ENCODE measurements at places on chromosomes 11 and 22.

DNA sequence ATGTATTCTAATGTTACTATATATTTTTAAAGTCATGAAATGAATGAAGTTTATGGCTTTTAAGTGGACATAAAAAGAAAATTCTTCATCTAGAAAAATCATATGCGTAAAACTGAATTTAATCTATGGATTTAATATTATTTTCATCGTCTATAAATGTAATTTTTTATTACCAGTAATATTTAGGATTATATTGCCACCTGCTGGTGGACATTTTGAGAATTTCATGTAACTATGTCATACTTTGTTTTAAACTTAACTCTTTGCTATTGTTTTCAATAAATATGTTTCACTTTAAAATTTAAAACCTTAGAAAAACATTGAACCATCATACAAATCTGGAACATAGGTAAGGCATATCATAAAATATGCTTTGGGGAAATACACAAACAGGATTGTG, 66.5 kb upstream of the CEP126 start:
- no peak for DNase-seq

DNA sequence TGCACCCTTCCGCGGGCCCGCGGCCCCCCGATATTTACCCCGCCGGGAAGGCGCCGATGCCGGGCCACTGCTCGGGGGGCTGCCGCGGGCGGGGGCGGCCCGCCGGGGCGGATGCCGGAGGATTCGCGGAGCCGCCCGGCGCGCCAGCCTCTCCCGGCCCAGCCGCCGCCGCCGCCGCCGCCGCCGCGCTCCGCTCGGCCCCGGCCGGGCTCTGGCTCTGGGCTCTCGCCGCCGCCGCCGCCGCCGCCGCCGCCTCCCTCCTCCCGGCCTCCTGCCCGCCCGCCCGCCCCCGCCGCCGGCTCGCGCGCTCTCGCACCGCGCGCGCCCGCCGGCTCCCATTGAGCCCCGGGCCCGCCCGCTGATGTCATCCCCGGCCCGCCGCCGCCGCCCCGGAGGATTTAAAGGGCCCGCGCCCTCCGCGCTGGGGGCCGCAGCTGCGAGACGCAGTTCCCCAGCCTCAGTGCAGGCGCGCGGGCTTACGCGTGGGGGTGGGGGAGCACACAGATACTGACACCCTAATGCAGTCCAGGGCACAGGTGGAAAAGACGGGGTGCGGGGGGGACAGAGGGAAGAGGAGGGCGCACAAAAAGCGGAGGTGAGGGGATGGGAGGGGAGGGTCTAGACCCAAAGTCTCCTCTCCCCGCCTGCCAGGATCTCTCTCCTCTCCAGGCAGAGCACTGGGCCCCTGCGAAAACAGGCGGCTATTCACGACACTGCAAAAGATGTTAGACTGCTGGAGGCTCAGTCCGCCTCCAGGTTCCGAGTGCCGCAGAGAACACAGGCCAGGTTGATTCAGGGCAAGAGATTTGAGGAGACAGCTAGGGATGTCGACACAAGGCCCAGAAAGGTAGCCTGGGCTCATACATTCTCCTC, at the start of gene CSNK1E:
Gene CSNK1E (minus strand): TSS at position 312 of the 873 bp plus-strand sequence. CDS start 3,276 bp downstream, outside the sequence.
- peak; percentile 70 for DNase-seq

- no peak for DNase-seq
These were observed 50.1 kb downstream of the ACER3 start for GRCh38 chr11:76910620-76911414.

GRCh38 chr11:64803846-64804345, 882 bp upstream of the MAP4K2 start:
- peak; percentile 62 for DNase-seq

DNA sequence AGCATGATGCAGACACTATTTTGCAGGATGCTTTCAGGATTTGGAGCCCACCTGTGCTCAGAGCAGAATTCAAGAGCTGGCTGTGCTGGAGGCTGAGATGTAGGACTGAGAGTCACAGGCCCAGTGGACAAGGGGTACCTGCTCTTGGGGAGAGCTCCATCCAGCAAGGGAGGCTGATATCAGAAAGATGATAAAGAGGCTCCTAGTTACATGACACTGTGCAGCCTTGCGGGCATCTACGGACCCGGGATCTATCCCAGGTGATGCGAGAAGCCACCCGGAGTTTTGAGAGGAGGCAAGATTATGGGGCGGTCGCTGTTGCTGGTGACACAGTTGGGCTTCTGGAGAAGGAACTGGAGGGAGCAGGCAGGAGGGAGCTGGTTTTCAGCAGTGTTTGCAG, 579.0 kb downstream of the TBC1D22A start:
- DNase-seq = no peak

- no peak for DNase-seq
These were observed 7.6 kb downstream of the CLPB start for GRCh38 chr11:72426758-72427157.

DNA sequence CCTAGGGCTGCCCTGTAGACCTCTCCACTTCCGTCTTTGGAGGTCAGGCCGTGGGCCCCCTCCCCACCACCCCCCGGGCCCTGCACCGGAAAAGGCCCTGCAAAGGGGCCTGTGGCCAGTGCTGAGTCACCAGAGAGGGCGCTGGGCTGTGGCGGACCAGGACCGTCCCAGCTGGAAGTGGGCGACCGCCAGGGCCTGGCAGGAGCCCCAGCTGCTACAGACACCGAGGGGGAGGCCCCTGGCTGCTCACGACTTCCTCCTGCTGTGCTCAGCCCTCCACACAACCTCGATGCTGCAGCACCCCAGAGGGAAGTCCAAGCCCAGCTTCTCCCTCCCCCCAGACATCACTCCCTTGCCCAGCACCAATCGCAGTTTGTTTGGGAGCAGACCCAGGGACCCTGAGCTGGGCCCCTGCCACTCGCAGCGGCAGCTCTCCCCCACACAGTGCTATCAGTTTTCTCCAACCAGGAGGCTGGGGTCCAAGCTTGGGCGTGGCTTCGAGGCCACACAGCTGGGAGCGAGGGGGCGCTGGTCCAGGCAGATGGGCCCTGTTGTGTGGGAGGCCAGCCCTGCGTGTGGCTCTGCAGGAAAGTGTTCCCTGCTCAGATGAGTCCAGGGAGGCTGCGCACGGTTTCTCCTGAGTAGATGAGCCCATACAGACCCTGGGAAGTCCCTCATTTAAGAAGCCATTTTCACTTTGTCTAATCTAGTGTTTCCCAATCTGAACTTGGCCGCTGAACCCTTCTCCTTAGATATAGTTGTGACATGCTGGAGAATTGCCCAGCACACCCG, 5.6 kb upstream of the SH3BP1 start:
- no peak for DNase-seq

GRCh38 chr22:45296628-45297297, 12.0 kb downstream of the UPK3A start:
- no peak for DNase-seq

DNA sequence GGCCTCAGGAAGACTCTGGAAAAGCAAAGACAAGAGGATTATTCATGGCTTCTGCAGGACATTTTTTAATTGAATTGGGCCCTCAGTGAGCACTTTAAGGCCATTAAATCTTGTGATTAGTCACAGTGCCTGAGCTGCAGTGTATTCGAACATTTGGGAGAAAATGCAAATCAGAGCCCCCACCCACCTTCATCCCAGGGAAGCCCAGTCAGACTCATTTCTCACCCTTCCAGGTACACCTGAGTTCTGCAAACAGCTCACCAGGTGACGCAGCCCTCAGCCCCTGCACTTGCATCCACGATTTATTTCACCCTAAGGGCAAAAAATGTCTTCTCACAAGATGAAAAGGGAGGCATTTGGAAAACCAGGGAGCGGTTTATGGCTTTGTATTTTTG, 128.7 kb downstream of the MPPED1 start:
- peak; percentile 61 for DNase-seq

GRCh38 chr22:27717094-27717493, 84.5 kb downstream of the MN1 start:
- DNase-seq = no peak

DNA sequence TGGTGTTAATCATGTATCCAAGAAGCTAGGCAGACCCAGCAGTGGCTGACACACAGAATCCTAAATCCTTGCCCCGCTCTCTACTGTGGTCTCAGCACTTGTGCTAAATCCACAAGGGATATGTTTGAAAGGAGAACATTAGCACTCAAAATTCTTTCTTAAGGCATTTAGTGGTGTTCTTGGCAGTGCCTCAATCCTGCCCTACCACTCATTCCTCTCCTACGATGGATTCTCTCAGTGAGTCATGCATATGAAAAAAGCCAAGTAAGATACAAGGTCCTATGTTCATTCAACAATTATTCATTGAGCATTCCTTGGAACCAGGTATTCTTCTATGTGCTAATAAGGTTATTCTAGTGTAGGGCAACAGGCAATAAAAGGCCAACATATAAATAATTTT, 31.2 kb downstream of the RRP8 start:
- no peak for DNase-seq

DNA sequence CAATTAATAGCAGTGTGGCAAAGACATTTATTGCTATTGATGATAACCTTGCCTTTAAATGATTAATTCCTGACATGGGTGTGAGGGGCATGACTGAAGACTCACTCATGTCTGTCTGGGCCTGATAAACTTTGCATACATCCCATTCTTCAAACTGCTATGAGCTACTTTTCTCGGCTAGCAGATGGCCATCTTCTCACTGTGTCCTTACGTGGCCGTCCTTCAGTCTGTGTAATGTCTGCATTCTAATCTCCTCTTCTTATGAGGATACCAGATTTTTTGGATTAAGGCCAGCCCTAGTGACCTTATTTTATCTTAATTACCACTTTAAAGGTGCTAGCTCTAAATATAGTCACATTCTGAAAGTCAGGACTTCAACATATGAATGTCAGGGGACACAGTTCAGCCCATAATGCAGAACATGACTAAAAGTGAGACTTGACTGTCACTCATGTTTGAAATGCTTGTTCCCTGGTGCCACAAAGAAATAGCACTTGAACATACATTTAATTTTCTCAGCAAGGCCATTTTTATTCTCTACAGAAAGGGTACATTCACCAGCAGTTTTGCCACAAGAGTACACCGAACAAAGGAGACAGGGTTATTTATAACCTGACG, 32.3 kb downstream of the OR10A6 start:
- no peak for DNase-seq

GRCh38 chr11:45662665-45663485, 2.5 kb downstream of the CHST1 start:
- no peak for DNase-seq

DNA sequence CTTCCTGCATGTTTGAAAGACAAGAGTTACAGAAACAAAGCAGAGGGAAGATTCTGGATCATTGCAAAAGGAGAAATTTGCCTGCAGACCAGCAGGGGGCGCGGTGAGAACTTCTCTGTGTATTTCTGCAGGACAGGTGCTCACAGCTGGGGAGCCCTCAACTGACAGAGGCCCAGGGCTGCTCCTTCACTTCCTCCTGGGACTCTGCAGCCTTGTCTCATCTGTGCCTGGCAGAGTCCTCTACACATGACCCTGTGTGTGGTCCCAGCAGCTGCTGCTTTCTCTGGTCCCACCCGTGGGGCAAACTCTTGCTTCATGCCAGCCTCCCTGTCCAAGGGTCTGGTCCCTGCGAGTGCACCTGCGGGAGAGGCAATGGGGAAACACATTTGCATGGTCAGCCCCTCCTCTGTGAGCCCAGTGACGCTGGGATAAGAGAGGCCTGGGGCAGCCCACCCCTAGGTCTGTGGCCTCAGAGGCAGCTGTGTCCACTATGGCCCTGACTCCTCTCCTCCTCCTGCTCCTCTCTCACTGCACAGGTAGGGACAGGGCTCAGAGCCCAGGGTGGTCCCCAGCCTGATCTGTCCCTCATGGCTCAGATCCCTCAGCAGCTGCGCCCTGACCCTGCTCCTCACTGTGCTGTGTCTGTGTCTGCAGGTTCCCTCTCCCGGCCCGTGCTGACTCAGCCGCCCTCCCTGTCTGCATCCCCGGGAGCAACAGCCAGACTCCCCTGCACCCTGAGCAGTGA, 43.2 kb upstream of the VPREB1 start:
- DNase-seq = peak; percentile 43

DNA sequence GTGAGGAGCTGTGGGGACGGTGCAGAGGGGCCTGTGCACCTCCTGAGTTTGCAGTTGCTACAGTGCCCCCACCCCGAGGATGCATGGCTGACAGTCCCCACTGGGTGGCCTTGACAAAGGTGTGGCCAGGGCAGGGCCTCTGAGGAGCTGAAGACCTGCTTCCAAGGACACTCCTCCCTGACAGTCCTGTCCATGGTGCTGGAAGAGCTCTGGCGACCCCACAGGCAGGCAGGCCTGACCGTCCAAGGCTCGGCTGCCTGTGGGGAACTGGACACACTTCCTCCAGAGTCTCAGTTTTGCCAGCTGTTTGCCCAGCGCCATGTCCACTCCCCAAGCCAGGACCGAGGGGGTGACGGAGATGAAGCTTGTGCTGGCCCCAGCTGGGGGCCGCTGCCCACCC, 32.7 kb downstream of the BRSK2 start:
- no peak for DNase-seq

GRCh38 chr11:81036168-81036870, 1595.5 kb upstream of the TENM4 start:
- no peak for DNase-seq

- no peak for DNase-seq
These were observed 10.5 kb downstream of the SMTNL1 start for GRCh38 chr11:57547854-57548377.

GRCh38 chr11:76777876-76778275, 5.3 kb upstream of the TSKU start:
- no peak for DNase-seq

DNA sequence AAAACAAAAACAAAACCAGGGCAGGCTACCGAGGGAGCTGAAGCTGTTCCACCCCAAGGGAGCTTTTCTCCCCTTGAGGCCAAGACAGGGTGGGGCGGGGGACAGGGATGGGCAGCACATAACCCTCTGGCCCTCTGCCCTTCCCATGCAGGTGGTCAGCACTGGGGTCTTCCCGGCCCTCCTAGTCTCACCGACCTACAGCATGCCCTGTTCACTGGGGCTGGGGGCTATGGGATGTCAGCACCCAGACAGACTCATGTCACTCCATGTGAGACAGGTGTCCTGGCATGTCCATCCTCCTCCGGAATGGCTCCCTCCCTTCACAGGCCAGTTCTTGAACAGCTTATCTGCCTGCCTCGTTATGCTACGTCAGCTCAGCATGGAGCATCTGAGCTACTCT, 51.7 kb downstream of the DSCAML1 start:
- DNase-seq = no peak

DNA sequence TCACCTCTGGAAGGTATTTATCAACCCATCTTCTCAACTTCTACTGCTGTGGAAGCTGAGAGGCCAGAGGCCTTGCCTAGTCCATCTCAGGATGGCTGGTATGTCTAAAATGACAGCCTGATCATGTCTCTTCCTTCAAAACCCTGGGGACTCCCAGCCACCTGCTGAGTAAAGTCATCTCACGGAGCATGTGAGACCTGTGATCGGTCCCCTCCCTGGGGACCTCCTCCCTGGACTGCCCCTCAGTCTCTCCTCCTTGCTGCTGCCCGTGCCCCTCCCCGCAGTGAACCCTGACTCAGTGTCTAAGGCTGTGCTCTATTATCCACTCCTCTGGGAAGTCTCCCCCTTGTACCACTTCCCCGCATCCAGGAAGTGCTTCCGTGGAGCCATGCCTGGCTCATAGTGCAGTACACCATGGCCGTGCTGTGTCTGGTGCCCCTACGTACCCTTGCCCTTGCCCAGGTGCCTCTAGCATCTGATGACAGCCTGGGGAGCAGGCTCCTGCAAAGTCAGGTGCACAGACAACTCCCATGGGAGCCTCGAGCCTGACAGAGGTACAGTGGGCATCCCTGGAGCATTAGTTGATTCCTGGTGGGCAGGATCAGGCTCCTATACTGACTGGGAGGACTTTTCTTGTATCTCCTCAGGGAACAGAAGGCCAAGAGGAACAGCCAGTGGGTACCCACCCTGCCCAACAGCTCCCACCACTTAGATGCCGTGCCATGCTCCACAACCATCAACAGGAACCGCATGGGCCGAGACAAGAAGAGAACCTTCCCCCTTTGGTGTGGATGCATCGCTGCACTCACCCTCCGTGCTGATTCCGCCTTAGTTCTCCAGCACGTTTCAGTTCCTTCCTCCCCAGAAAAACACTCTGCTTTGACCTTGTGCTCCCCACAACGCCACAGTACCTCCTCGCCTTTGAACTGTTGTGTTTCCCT, 13.8 kb downstream of the SMARCB1 start:
- no peak for DNase-seq

All from NCI-H1417 (cell line).